Aorta (tissue), 5 donors: ENCODE measurements at places on chromosomes 4 and X. TPM values are rescaled to one million over a fixed set of nuclear protein-coding genes. Genes with fewer than 3 reads are reported as not detected.

TMEM271 gene
- not detected for total RNA-seq

DNA sequence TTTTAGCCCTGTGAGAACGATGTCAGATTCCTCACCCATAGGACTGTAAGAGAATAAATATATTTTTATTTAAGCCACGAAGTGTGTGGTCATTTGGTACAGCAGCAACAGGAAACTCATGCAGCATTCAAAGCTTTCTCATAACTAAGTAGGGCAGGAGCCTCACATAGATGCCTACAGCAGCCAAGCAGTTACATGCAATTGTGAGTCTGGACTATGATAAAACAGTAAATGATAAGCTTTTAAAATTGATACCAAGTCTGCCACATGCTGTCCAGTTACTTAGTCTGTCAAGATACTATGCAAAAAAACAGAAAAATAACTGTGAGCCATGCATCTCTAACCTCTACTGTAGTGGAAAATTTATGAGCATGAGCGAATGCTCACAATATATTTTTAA is 359.6 kb downstream of the HS3ST1 start:
- H3K4me3 ChIP-seq: no peak overlapping the region
- no peaks in the 10 kb centered on the region for H3K36me3 ChIP-seq

- peaks cover 2% of the 10 kb centered on the region for H3K4me1 ChIP-seq
- no peak overlapping the region for H3K4me3 ChIP-seq
- H3K27me3 ChIP-seq: no peaks in the 10 kb centered on the region
- no peak overlapping the region for H3K27ac ChIP-seq
Observed at GRCh38 chr4:24533364-24533763, 51.0 kb downstream of the DHX15 start.

- DNase-seq: no peak
- no peaks in the 10 kb centered on the region for H3K36me3 ChIP-seq
- no peaks in the 10 kb centered on the region for H3K27me3 ChIP-seq
- no peaks in the 10 kb centered on the region for H3K4me1 ChIP-seq
- H3K4me3 ChIP-seq: no peak overlapping the region
Observed at GRCh38 chr4:163833669-163834068, 339.2 kb downstream of the TMA16 start.

ZFYVE28 gene
- 10.8 TPM for total RNA-seq

- DNase-seq: no peak
- no peaks in the 10 kb centered on the region for H3K27me3 ChIP-seq
- H3K4me1 ChIP-seq: no peaks in the 10 kb centered on the region
- H3K4me3 ChIP-seq: no peak overlapping the region
- peaks cover 6% of the 10 kb centered on the region for H3K36me3 ChIP-seq
Observed at GRCh38 chr4:77023920-77024319, 51.9 kb downstream of the CCNI start.

DNA sequence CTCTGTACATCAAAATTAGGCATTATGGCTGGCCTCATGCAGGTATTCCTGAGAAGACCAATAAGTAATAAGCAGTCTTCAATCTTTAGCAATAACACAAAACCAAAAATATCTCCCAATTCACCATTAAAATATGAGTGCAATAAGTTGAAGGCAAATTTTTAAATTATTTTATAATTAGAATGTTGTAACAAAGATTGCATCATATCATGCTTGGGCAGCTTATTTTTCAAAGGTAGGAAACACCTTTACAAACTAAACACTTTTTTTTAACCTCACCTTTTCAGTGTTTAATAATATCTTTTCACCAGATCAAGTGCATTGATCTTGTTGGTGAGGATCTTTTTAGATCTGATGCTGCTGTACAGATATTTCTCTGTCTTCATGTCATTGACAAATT is 592.9 kb upstream of the PITX2 start:
- H3K36me3 ChIP-seq: no peaks in the 10 kb centered on the region
- no peak overlapping the region for H3K27ac ChIP-seq
- no peak overlapping the region for H3K4me3 ChIP-seq
- H3K27me3 ChIP-seq: no peaks in the 10 kb centered on the region

GRCh38 chr4:1866189-1866661 is 5.0 kb upstream of the NSD2 start:
- H3K4me3 ChIP-seq: no peak overlapping the region
- DNase-seq: no peak
- no peaks in the 10 kb centered on the region for H3K27me3 ChIP-seq

MAGEB18 gene
- not detected for total RNA-seq

DNA sequence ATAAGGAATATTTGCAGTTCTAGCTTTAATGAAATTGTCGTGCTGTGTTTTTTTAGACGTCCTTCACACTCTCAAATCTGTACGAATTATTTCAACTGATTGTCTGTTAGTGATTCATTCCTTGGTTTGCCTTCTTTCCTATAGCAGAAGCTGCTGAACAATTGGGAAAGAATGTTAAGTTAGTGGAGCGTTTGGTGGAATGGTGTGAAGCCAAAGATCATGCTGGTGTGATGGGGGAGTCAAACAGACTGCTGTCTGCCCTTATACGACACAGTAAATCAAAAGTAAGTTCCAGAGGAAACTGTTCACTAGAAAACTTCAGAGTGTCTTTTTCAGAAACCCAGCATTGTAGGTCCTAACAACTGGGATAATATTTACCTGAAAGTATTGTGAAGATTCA is 159.9 kb downstream of the RAP1GDS1 start:
- no peak overlapping the region for H3K4me3 ChIP-seq
- no peaks in the 10 kb centered on the region for H3K27me3 ChIP-seq
- DNase-seq: no peak
- no peaks in the 10 kb centered on the region for H3K4me1 ChIP-seq
- H3K27ac ChIP-seq: no peak overlapping the region
- peaks cover 2% of the 10 kb centered on the region for H3K36me3 ChIP-seq

LGI2 gene
- 10.3 TPM for total RNA-seq

MEPE gene
- not detected for total RNA-seq

DNA sequence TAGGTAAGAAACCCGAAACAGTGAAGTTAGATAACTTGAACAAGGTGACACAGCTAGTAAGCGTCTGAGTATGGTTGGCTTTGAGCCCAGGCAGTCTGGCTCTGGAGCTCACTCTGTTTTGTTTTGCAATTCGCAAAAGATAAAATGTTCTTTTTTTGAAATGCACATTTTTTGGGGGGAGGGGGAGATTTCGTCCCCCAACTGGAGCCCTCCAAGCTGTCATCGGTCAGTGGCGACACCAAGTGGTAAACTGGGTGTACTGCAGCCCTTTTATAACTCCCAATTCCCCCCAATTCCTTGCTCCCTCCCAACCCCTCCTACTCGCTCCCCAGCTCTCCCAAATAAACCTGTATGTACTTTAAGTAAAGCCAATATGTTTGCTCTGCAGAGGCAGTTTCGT is 2.8 kb upstream of the CLCN5 start:
- no peak overlapping the region for H3K4me3 ChIP-seq
- peak; percentile 50 for DNase-seq
- no peaks in the 10 kb centered on the region for H3K27me3 ChIP-seq
- H3K4me1 ChIP-seq: no peaks in the 10 kb centered on the region
- H3K36me3 ChIP-seq: no peaks in the 10 kb centered on the region

- H3K36me3 ChIP-seq: no peaks in the 10 kb centered on the region
- H3K4me3 ChIP-seq: no peak overlapping the region
- DNase-seq: no peak
Observed at GRCh38 chr4:174996079-174996478, 77.9 kb downstream of the ADAM29 start.

PCDH19 gene
- 4.6 TPM for total RNA-seq

GRCh38 chr4:104279744-104280143 is 214.9 kb downstream of the CXXC4 start:
- H3K27ac ChIP-seq: no peak overlapping the region
- no peak overlapping the region for H3K4me3 ChIP-seq
- H3K27me3 ChIP-seq: no peaks in the 10 kb centered on the region
- DNase-seq: no peak
- H3K4me1 ChIP-seq: no peaks in the 10 kb centered on the region
- no peaks in the 10 kb centered on the region for H3K36me3 ChIP-seq

DNA sequence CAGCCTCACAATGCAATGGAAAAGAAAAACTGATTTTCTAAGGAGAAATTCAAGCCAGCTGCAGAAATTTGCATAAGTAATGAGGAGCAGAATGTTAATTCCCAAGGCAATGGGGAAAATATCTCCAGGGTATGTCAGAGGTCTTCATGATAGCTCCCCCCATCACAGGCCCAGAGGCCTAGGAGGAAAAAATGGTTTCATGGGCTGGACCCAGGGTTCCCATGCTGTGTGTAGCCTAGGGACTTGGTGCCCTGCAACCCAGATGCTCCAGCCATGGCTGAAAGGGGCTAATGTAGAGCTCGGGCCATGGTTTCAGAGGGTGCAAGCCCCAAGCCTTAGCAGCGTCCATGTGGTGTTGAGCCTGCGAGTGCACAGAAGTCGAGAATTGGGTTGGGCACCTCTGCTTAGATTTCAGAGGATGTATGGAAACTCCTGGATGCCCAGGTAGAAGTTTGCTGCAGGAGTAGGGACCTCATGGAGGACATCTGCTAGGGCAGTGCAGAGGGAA is 53.5 kb upstream of the TEX13C start:
- no peak overlapping the region for H3K27ac ChIP-seq
- H3K4me1 ChIP-seq: no peaks in the 10 kb centered on the region
- peak; percentile 57 for DNase-seq
- H3K4me3 ChIP-seq: no peak overlapping the region
- no peaks in the 10 kb centered on the region for H3K27me3 ChIP-seq

LANCL3 gene
- 2.2 TPM for total RNA-seq

PARM1 gene
- total RNA-seq: 202 TPM

GRCh38 chrX:46792810-46793188 is 33.9 kb upstream of the SLC9A7 start:
- H3K4me3 ChIP-seq: no peak overlapping the region
- H3K36me3 ChIP-seq: no peaks in the 10 kb centered on the region
- H3K27me3 ChIP-seq: no peaks in the 10 kb centered on the region
- DNase-seq: no peak
- no peak overlapping the region for H3K27ac ChIP-seq

FATE1 gene
- not detected for total RNA-seq

- H3K27ac ChIP-seq: peak overlapping the region; percentile 36
- H3K4me1 ChIP-seq: no peaks in the 10 kb centered on the region
- no peaks in the 10 kb centered on the region for H3K27me3 ChIP-seq
Observed at GRCh38 chrX:19964017-19964710, 26.7 kb downstream of the BCLAF3 start.

RCHY1 gene
- total RNA-seq: 33.5 TPM

- H3K4me3 ChIP-seq: no peak overlapping the region
- H3K27me3 ChIP-seq: no peaks in the 10 kb centered on the region
- no peak overlapping the region for H3K27ac ChIP-seq
- no peak for DNase-seq
- H3K4me1 ChIP-seq: no peaks in the 10 kb centered on the region
- no peaks in the 10 kb centered on the region for H3K36me3 ChIP-seq
Observed at GRCh38 chr4:70654605-70655011, 11.7 kb downstream of the JCHAIN start.

DNA sequence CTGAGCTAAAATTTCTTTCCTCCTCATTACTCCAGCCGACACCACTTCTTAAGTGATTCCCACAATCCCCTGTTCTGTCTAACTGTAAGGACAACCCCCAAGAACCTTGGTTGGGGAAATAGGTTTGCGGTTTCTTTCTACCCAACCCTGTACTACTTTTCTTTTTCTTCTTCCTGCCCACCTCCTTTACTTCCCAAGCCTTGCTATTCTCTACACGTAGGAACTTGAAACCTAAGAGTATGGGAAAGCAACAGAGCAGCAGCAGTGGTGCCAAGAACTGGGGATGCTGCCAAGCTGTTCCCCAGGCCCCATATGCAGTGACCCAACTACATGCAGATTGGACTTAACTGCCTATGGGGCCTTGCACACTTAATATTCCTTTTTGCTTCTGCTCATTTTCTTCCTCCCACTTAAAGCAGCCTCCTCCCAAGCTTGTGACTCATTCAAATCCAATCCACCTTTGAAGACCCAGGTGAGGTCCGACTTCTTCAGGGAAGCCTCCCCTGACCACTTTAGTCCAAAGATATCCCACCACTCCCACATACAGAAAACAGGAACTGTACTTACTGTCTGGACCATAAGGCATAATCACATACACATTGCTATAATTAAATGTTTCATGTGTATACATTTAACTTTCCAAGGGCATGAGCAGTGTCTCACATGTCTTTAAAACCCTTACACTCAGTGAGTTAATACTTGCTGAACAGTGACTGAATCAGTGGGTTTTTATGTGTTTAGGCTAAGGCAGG is 1.7 kb downstream of the FAM120C start:
- no peaks in the 10 kb centered on the region for H3K36me3 ChIP-seq
- H3K4me3 ChIP-seq: peak overlapping the region; percentile 12
- DNase-seq: no peak

GRCh38 chrX:154967603-154968002 is 54.9 kb downstream of the F8 start:
- DNase-seq: no peak
- no peaks in the 10 kb centered on the region for H3K27me3 ChIP-seq
- no peak overlapping the region for H3K27ac ChIP-seq

TENM3 gene
- total RNA-seq: 1.1 TPM

DNA sequence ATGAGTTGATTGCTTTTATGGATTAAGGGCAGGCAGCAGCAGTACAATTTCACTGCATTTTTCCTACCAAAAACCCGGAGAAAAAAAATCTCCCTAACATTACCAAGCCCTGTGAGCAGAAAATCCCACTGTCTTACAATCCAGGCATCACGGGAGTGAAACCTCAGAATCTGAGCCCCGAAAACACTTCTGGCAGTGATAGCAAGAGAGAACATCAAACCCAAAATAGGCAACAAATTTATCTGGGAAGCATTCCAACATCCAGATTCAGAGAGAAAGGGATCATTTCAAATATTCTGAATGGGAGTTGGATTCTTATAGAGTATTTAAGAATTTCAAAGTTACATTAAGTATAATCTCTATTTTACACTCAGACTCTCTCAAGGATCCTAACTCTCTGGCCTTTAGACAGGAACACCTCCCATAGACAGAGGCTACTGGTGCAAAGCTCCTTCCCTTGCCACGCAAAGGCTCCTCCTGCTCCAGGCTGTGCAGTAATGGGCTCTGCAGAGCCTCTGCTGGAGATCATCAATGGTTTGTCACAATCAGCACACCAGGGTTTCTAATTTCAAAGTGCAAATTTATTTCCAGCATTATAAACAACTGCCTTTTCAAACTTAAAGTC is 256.9 kb downstream of the PARM1 start:
- no peak for DNase-seq
- no peaks in the 10 kb centered on the region for H3K36me3 ChIP-seq
- no peaks in the 10 kb centered on the region for H3K27me3 ChIP-seq
- no peak overlapping the region for H3K4me3 ChIP-seq
- H3K4me1 ChIP-seq: no peaks in the 10 kb centered on the region

ADRA2C gene
- 72.2 TPM for total RNA-seq

CD40LG gene
- 0.81 TPM for total RNA-seq

DNA sequence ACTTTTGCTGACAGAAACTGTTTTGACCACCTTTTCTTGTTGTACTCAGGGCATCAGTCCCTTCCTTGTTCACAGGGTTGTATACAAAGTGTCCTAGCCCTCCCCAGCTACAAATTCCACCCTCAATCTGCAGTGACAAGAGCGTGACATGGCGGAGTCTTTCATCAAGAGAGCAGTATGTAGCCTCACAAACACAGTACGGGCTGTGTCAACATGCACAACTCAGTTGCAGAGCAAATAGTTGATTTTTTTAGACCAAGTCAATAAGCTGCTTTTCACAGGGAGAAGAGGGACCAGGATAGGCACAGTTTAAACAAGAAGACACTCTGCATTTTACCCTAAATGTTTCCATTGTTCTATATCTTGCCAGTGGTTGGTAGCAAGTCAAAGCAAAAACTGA is 8.6 kb upstream of the HS6ST2 start:
- no peaks in the 10 kb centered on the region for H3K27me3 ChIP-seq
- no peak overlapping the region for H3K4me3 ChIP-seq
- H3K36me3 ChIP-seq: no peaks in the 10 kb centered on the region
- H3K27ac ChIP-seq: no peak overlapping the region
- H3K4me1 ChIP-seq: no peaks in the 10 kb centered on the region

GRCh38 chr4:185304944-185305690 is 90.6 kb downstream of the LRP2BP start:
- H3K27ac ChIP-seq: no peak overlapping the region
- H3K4me1 ChIP-seq: peaks cover 5% of the 10 kb centered on the region
- no peak for DNase-seq
- H3K27me3 ChIP-seq: no peaks in the 10 kb centered on the region
